ENCODE measurements at places on chromosomes 3 and 15. TPM values are rescaled to one million over a fixed set of nuclear protein-coding genes. Genes with fewer than 3 reads are reported as not detected.
A peak's percentile ranks its signal among the peaks of the same experiment; 100 is the strongest.

DNA sequence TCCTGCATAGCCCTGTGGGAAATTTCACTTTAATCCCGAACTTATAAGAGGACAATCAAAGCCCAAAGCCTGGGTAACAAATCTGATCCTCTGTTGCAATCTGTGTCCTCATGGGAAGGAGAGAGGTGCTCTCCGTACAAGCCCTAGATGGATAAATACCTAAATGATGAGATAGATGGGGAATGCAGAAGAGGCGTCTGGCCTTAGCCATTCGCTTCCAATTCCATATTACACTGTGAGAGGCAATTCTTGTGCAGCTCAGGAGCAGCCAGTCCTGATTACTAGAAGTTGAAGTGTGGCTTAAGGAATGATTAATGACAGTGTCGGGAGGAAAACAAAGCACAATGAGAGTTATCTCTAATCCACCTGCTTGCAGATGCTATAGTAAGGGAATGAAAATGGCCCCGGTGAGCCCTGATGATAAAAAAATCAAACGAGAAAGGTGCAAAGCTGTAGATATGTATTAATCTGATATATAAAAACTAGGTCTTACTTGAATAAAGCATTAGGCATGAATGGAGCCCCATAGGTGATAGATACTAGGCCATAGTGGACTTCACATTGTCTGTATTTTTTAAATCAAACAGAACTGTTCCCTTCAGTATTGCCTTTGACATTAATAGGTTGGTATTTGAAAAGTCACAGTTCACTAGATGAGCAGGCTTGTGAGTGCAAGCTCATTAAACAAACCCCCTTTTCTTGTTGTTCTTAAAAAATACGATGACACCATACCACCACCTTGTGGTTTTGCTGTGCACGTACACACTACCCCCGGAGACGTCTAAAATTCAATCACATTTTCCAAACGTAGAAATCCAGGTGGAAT, 54.2 kb upstream of the TMCO5A start:
- DNase-seq, result peak; percentile 21

GATM gene
- total RNA-seq, result 446 TPM

ZNF774 gene
- total RNA-seq, result 2.5 TPM

GRCh38 chr3:55584030-55584429, 96.9 kb upstream of the WNT5A start:
- no peak for DNase-seq

RETNLB gene
- total RNA-seq, result not detected

GRCh38 chr3:160968761-160969160, 136.4 kb downstream of the B3GALNT1 start:
- DNase-seq, result no peak
